ENCODE measurements at places on chromosomes 5 and 9. TPM values are rescaled to one million over a fixed set of nuclear protein-coding genes. Genes with fewer than 3 reads are reported as not detected.

The ARHGEF28 gene
- 0.17 TPM for total RNA-seq

The SLC22A4 gene
- total RNA-seq: 0.93 TPM

The EMB gene
- 70.5 TPM for total RNA-seq

The CIZ1 gene
- total RNA-seq: 135 TPM

The ACTL7B gene
- not detected for total RNA-seq

The SPATA31D4 gene
- total RNA-seq: not detected

The SWI5 gene
- total RNA-seq: 7.5 TPM

The CYFIP2 gene
- total RNA-seq: 282 TPM

The GPR21 gene
- total RNA-seq: 1.4 TPM

The NSG2 gene
- not detected for total RNA-seq

The CATSPER3 gene
- total RNA-seq: 0.52 TPM

The OR13C5 gene
- total RNA-seq: not detected

The HSDL2 gene
- 15.6 TPM for total RNA-seq

The NKD2 gene
- not detected for total RNA-seq

The SPAG8 gene
- total RNA-seq: 1.6 TPM

The PCDHGB3 gene
- total RNA-seq: 0.81 TPM

The CPEB4 gene
- 45.6 TPM for total RNA-seq

The ACOT12 gene
- total RNA-seq: not detected

The IER5L gene
- total RNA-seq: 0.64 TPM

The PTGS1 gene
- 0.69 TPM for total RNA-seq

The ANKRD18A gene
- 2.7 TPM for total RNA-seq

The CDKN2B gene
- 5.0 TPM for total RNA-seq

The C5 gene
- total RNA-seq: 1.0 TPM

The SEMA6A gene
- total RNA-seq: not detected

The DRD1 gene
- not detected for total RNA-seq

The GDA gene
- not detected for total RNA-seq

The AQP3 gene
- total RNA-seq: 1.9 TPM

The MZB1 gene
- total RNA-seq: 27.6 TPM

The ADRA1B gene
- not detected for total RNA-seq

The PCSK5 gene
- 9.9 TPM for total RNA-seq

The RNF180 gene
- not detected for total RNA-seq

The IFNA13 gene
- not detected for total RNA-seq

The RORB gene
- total RNA-seq: 2.5 TPM

The ADAMTS6 gene
- total RNA-seq: 1.2 TPM

The CAMK4 gene
- total RNA-seq: 5.4 TPM

The LCN12 gene
- total RNA-seq: 2.2 TPM

The ENTREP1 gene
- total RNA-seq: not detected

The SYK gene
- 25.8 TPM for total RNA-seq

The SLC25A51 gene
- 34.7 TPM for total RNA-seq

The ENTPD2 gene
- not detected for total RNA-seq

The PDE6A gene
- not detected for total RNA-seq
